ENCODE measurements at places on chromosomes 7 and 10. TPM values are rescaled to one million over a fixed set of nuclear protein-coding genes. Genes with fewer than 3 reads are reported as not detected.

Gene RTKN2
- 109 TPM for total RNA-seq

Gene LIPN
- 1.6 TPM for total RNA-seq

Gene CD36
- 141 TPM for total RNA-seq

Gene TLX1
- not detected for total RNA-seq

Gene PTPRN2
- total RNA-seq = 6.8 TPM

Gene SLC26A4
- total RNA-seq = 1.0 TPM

Gene MCM10
- total RNA-seq = 0.38 TPM

Gene KEL
- 1.6 TPM for total RNA-seq

Gene FAM20C
- total RNA-seq = 42.9 TPM

Gene PHKG1
- 1.1 TPM for total RNA-seq

Gene KLLN
- 0.71 TPM for total RNA-seq

Gene HERPUD2
- 40.0 TPM for total RNA-seq

Gene PNPLA8
- total RNA-seq = 27.8 TPM

Gene EPHA1
- 9.0 TPM for total RNA-seq

Gene TMEM26
- 1.1 TPM for total RNA-seq

Gene VPS41
- 103 TPM for total RNA-seq

Gene SPDYE2
- total RNA-seq = not detected

Gene LRRC72
- not detected for total RNA-seq

Gene DIP2C
- total RNA-seq = 15.1 TPM

Gene BMPER
- 7.4 TPM for total RNA-seq

Gene METTL27
- 4.0 TPM for total RNA-seq

Gene HPS1
- 86.3 TPM for total RNA-seq

Gene STMP1
- 24.3 TPM for total RNA-seq

Gene PRLHR
- total RNA-seq = not detected

Gene HOGA1
- total RNA-seq = 1.1 TPM

Gene WNT2
- 9.0 TPM for total RNA-seq

Gene COBL
- total RNA-seq = 27.9 TPM

All from lower lobe of right lung (tissue), 2 donors.